ENCODE measurements at places on chromosomes 5 and 9. TPM values are rescaled to one million over a fixed set of nuclear protein-coding genes. Genes with fewer than 3 reads are reported as not detected.
A peak's percentile ranks its signal among the peaks of the same experiment; 100 is the strongest.

DNA sequence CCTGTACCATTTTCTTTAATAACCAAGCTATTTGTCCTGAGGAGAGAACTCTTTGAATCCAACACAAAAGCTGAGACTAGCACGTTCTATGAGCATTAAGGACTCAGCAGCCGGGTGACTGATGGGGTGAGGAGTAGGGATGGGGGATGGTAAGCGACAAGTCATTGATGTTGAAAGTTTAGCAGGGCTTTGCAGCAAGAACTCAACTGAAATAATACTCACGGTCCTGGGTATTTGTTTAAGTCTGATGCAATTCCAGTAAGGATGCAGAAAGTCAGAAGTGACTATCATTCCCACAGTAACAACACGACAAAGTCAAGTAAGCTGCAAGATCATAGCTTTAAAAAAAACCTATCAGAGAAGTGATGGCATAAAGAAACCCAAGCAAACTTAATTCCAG is 131.1 kb downstream of the ACTL7B start:
- DNase-seq, result no peak

STK32A gene
- 0.87 TPM for total RNA-seq

PCDH1 gene
- 140 TPM for total RNA-seq

GRCh38 chr5:150092159-150092787 is 5.9 kb upstream of the CSF1R start:
- DNase-seq, result no peak

DNA sequence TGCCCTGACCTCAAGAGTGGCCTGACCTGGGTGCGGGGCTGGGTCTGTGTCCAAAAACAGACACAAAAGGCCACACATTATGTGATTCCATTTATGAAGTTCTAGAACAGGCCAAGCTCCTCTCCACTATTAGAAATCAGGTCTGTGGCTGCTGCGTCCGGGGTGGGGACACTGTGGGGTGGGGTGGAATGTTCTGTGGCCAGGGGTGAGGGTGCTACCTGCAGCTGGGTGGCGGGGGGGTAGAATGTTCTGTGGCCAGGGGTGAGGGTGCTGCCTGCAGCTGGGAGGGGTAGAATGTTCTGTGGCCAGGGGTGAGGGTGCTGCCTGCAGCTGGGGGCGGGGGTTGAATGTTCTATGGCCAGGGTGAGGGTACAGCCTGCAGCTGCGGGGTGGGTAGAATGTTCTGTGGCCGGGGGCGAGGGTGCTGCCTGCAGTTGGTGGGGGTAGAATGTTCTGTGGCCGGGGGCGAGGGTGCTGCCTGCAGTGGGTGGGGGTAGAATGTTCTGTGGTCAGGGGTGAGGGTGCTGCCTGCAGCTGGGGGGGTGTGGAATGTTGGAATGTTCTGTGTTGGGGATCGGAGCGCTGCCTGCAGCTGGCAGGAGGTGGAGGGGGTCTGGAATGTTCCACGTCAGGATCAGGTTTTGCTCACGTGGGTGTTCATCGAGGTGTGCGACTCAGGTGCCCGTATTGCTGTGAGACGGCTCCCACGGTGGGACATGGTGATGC is 8.3 kb downstream of the LCN12 start:
- no peak for DNase-seq

- DNase-seq, result no peak
These were observed 67.7 kb upstream of the SMIM32 start for GRCh38 chr5:136260656-136261055.

DNA sequence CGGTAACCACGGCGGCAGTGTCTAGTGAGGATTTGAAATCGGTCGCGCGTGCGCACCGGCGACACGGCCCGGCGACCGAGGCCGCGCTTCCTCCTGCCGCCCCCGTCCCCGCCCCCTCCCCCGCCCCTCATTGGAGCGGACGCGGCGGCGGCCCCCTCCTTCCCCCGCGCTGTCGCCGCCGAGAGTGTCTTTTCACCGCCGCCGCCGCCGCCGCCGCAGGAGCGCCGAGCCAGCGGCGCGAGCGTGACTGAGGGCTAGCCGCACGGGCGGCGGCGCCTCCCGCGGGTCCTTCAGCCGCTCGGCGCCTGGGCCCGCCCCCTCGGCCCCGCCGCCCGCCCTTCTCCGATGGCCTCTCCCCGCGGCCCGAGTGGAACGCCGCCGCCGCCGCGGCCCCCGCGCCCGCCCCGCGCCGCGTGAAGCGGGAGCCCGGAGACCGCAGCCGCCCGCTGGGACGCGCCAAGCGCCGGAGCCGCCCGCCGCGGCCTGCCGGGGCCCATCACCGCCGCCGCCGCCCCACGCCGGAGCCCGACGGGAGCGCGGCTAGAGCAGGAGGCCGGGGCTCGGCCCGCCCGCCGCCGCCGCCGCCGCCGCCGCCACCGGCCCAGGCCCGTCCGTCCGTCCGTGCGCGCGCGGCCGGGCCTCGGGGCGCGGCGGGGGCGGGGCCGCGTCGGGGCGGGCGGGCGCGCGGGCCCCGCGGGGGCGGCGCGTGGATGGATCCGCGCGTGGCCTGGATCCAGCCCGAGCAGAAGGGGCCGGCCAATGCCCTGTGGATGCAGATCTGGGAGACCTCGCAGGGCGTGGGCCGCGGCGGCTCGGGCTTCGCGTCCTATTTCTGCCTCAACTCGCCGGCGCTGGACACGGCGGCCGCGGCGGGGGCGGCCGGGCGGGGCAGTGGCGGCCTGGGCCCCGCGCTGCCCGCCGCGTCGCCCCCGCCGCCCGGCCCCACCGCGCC is at the start of gene TENT4A:
Gene TENT4A (plus strand): TSS at position 159 of the 952 bp plus-strand sequence. CDS start 552 bp downstream, at position 711.
- DNase-seq, result no peak

DMRT3 gene
- not detected for total RNA-seq

DNA sequence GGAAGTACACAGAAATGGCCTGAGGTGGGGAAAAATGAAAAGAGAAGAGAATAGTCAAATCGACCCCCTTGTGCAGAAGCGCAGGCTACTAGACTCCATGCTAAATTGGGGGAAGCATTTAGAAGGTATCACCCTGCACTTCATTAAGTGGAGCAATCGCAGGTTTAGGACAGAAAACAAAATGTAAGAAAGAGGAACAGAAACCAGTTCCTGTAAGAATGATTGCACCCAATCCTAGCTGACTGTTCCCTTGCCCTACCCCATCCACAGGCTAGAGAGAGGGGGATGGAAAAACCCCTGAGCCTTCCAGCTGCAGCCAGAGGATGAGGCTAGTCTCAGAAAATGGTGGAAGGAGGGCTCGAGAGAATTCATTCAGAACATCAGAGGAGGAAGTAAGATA is 23.9 kb upstream of the PPP1R2B start:
- DNase-seq, result no peak

KCNV2 gene
- not detected for total RNA-seq

AGXT2 gene
- not detected for total RNA-seq

GRCh38 chr9:6829536-6829935 is 71.8 kb downstream of the KDM4C start:
- DNase-seq, result no peak

DNA sequence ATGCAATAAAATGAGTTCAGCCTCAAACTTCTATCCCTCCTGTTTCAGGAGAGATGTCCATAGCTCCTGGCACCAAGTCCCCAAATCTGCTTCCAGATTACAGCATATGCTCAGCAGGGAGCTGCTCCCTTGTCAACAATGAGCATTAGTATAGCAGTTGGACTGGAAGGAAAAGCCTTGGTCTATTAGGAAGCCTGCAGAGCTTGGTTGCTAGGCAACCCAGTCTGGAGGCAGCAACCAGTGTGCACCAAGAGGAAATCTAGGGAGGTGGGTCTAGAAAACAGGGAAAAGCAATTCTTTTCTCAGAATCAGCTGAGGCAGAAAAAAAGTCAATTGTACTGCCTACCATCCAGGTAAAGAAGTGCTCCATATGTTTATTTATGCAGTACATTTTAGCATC is 229.5 kb upstream of the NMUR2 start:
- peak; percentile 61 for DNase-seq

DNA sequence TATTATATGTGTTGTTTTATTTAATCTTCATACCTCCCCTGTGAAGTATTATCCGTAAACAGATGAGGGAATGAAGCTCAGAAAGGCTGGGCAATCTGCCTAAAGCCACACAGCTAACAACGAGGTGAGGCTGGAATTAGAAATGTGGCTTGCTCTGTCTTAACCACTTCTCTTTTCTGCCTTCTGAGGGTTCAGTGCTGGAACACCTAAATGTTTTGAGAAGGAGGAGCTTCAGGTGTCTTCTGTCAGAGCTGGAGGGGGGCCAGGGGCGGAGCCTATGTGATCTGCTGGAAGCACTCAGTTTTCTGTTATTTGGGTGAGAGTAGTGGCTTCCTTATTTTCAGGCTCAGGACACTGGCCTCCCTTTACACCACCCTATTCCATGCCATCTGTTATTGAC is 35.0 kb upstream of the ARAP3 start:
- DNase-seq, result no peak

DNA sequence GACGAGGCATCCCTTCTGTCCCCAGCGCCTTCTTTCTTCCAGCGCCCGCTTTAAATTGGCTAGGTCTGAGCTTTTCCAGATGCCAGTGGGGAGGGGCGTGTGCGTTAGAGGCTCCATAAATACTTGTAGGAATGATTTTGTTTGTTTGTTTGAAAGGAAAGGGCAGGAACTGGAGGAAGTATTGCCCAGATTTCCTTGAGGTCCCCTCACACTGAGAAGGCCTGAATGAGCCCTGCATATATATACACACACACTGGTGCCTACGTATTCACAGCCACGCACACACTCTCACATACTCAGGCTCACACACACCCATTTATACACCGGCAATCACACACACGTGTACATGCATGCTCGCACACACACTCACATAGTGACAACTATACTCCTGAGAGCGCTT is 1.0 kb upstream of the SLIT3 start:
- DNase-seq, result no peak

DNA sequence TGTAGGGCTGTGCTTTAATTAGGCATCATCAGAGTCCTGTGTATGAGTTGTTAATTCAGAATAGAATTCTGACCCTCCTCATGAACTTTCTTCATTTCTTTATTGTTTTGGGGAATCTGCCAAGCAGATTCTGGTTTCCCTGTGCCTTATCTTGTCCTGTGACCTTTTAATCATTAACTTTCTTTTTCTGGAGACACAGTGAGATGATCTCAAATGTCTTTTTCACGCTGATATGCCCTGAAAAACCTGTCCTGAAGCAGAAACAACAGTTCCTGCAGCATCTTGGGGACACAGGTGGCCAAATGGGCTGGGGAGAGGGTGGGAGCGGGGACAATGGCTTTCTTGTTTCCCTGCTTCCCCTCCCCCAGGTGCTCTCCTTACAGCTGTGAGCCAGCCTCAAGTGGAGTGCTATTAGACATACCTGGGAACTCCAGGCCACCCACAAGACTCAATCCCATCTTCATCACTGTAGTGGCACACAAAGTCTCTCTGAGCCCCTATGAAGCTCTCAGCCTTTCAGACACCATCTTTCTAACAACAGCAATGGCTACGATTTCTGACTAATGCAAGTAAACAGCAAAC is 213.8 kb downstream of the ATP10B start:
- no peak for DNase-seq

- DNase-seq, result no peak
These were observed 89.6 kb upstream of the BASP1 start for GRCh38 chr5:17127743-17128231.

SAPCD2 gene
- 1.0 TPM for total RNA-seq

DNA sequence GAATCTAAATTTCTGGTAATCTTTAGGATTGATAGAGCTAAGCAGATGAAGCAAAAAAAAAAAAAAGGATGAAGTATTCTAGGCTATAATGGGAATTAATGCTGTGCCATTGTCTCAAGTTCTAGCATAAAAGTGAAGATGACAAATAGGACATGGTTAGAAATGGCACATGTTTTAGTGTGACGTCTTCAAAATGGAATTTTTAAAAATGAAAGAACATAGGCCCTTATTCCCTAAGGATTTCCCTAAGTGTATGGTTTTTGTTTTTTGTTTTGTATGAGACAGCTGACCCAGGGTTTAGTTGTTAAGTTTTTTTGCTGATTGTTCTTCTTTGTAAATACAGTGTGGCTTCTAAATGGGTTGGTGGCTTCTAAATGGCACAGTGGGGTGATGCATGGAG is 7.1 kb downstream of the TLE4 start:
- DNase-seq, result no peak

NTNG2 gene
- 0.38 TPM for total RNA-seq

DNA sequence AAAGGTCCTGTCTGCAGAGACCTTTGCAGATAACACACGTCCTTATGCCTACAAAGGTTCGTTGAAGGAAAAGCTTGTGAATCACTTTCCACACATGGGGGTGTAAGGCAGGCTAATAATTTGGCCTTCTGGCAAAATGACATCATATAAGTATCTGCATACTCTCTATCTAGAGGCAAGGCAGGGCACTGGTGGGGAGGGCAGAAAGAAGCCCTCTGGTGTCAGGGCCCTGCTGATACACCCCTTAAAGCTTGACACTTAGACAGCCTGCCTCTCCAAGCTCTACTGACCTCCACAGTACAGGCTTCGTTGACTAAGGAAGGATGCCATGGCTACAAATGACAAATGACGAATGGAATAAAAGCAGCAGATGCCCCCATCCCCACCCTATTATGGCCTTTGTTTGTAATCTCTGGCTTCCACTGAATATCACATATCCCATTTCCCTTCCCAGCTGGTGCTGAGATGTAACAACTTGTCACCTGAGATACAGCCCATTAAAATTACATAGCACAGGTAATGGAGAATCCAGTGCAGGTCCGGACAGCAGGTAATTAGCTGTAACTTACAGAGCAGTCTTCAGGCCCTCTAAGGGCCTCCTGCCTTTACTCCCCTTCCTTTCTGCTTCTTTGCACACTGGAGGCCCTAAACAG is 76.9 kb upstream of the IFNK start:
- no peak for DNase-seq

DNA sequence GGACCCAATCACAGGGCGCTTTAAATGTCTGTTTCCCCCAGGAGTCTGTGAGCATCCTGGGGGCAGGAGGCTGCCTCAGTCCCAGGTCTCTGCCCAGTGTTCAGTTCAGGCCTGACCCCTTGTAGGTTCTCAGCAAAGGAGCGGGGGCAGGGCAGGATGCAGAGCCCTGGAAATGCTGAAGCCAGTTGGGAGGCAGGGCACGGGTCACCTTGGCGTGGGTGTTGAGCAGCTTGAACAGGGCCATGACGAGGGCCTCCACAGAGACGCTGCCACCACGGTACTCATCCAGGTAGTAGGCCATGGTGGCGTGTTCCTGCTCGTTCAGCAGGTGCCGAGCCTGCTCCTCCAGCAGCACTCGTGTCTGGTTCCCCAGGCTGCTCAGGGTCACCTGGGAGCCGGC is 36.3 kb upstream of the AKNA start:
- no peak for DNase-seq

RNF208 gene
- 1.1 TPM for total RNA-seq

BNC2 gene
- total RNA-seq, result 20.1 TPM

DNA sequence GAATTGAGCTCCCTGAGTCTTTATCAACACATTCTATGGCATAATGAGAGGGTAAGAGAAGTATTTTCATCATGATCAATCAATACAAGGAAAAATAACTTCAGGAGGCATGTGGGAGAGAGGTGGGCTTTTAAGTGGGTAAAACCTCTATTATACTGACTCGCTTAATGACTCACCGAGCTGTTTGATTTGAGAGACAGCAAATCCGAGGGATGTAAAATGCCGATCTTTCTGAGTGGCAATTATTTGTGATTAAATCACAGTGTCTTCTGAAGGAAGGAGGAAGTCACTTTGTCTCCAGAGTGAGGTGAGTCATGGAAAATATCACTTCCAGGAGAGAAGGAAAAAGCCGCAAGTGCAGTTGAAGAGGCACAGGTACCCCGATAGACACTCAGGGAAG is 320.4 kb downstream of the DRD1 start:
- DNase-seq, result no peak

GRCh38 chr5:149544028-149544420 is 7.2 kb downstream of the CSNK1A1 start:
- no peak for DNase-seq

RIC1 gene
- 20.4 TPM for total RNA-seq

Measured in endothelial cell (in vitro differentiated cells).